Peyer's patch (tissue), 4 donors: ENCODE measurements at places on chromosomes 7 and 10.

GRCh38 chr7:45993621-45994020, 72.5 kb upstream of the IGFBP3 start:
- DNase-seq = no peak

GRCh38 chr10:62915158-62915557, 99.0 kb upstream of the EGR2 start:
- no peak for DNase-seq

DNA sequence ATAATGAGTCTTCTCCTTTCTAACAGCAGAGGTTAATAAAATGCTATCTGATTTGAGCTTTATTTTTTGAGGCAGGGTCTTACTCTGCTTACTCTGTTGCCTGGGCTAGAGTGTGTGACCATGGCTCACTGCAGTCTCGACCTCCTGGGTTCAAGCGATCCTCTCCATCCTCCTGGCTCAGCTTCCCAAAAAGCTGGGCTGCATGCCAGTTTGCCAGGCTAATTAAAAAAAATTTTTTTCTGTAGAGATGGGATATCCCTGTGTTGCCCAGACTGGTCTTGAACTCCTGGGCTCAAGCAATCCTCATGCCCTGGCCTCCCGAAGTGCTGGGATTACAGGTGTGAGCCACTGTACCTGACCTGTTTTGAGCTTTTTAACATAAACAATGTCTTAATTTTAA, 56.7 kb downstream of the SCD start:
- no peak for DNase-seq

- no peak for DNase-seq
These were observed 72.5 kb upstream of the CTBP2 start for GRCh38 chr10:125232841-125233240.

- DNase-seq = no peak
These were observed 166.2 kb downstream of the SNX10 start for GRCh38 chr7:26457696-26458327.

DNA sequence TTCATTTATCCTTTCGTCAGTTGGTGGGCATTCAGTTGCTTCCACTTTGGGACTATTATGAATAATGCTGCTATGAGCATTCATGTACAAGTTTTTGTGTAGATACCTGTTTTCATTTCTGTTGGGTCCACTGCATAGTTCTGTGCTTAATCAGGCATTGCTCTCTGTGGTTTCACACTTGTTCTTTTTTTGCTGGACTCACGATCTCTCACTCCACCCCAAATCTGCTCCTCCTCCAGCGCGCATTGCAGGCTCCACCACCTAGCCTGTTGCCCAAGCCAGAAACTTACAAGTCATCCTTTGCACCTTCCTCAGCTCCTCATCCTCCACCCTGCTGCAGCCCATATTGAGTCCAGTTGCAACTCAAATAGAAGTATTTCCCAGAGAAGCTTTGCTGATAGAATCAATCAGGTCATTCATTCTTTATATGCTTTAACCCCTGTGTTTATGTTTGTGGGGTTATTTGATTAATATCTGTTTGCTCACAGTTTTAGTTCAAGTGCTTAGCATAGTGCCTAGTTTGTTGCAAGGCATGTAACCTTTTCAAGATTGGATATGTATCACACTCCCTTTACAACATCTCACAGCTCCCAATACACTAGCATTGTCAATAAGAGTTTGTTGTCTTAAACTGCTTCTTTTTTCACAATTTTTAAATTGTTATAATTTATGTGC, 16.6 kb upstream of the AFAP1L2 start:
- DNase-seq = no peak
